ENCODE measurements at places on chromosomes 6 and 20.

DNA sequence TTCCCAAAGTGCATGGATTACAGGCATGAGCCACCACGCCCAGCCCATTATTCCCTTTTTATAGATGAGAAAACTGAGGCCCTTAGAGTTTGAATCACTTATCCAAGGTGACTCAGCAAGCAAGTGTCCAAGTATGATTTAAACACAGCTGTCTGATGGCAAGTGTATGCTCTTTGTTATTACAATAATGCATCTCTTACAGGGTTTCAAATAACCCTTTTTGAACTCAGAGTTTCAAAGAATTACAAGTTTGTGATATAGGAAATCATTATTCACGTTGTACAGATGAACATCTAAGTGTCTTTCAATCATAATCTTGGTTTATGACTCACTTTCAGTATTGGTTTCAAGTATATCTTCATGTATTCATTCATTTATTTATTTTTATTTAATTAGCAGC lies 63.0 kb downstream of the CD83 start:
- DNase-seq: no peak

GRCh38 chr6:95091823-95092436 lies 485.4 kb upstream of the MANEA start:
- DNase-seq: no peak

DNA sequence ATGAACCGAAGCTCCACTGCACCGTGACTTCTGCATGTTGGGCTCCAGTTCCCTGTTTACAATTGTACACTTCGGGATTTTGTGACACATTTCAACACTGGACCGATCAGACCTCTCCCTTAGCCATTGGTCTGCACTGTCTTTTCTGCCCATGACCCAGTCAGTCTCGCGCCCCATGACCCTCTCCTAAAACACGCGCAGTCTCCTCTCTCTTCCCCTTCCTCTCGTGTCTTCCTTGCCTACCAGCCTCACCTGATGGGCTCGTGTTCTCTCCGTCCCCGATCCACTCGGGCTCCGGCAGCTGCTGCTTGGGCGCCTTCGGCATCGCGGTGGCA lies 535 bp upstream of the ABCF1 start:
- DNase-seq: no peak

DNA sequence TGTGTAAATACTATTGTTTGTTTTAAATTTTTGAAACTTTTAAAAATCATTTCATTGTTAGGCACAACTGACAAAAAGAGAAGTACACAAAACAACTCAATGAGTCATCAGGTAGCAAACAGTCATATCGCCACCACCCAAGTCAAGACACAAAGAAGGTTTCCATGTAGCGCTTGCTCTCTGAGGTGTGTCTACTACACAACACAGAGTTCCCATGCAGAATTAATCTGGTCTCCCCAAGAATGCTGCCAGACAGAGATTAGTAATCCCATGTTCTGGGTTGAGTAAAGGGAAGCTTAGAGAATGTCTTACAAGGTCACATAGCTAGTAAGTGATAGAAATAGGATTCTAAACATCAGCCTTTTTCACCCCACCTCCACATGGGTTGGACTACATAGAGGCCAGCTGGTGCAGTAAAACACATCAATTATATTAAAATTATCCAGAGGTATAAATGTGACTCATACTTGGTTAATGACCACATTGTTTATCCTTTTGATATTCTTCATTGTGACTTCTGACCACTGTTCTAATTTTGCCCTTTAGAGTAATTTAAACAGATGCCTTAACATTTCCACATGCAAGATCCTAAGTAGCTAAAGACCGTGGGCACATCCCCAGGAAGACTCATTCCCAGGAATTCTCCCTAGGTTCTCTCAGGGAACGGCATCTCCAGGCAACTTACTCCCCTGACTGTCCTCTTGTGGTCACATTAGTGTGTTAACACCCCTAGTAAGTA lies 413.5 kb downstream of the PRKN start:
- no peak for DNase-seq

DNA sequence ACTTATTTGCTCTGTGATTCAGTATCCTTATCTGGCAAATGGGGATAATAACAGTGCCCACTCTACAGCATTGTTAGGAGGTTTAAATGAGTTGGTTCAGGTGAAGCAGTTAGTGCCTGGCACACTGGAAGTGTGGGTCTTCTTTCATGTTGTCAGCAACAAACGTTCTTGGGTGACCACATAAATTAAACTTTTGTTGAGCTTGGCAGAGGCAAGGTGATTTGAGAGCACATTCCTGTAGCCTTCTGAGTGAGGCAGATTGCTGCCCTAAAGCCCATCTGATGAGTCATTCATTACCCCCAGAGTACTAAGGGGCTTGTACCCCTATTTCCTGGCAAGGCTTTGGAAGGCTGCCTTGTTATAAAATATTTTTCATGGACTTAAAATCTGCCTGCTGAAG lies 25.8 kb downstream of the SEC23B start:
- DNase-seq: no peak

DNA sequence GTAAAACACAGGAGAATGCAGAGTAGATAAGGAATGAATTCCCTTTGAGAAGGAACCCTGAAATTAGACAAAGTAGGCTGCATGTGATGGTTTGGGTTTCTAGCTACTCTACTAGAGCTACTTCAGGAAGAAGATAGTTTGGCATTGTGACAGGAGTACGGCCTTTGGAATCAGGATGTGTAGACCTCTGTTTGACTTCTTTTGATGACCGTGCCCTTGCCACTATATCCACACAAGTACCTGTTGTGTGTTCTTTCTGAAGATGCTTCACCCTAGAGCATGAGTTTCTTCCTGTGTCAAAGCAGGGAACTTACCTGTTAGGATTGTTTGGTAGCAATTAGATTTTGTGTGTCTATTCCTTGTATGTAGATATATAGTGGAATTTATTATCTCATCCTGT lies 41.7 kb downstream of the CD2AP start:
- DNase-seq: no peak

- DNase-seq: no peak
Measured at GRCh38 chr20:60001108-60001507, 42.9 kb downstream of the CDH26 start.

GRCh38 chr20:22052025-22052650 lies 346.7 kb downstream of the PAX1 start:
- no peak for DNase-seq

DNA sequence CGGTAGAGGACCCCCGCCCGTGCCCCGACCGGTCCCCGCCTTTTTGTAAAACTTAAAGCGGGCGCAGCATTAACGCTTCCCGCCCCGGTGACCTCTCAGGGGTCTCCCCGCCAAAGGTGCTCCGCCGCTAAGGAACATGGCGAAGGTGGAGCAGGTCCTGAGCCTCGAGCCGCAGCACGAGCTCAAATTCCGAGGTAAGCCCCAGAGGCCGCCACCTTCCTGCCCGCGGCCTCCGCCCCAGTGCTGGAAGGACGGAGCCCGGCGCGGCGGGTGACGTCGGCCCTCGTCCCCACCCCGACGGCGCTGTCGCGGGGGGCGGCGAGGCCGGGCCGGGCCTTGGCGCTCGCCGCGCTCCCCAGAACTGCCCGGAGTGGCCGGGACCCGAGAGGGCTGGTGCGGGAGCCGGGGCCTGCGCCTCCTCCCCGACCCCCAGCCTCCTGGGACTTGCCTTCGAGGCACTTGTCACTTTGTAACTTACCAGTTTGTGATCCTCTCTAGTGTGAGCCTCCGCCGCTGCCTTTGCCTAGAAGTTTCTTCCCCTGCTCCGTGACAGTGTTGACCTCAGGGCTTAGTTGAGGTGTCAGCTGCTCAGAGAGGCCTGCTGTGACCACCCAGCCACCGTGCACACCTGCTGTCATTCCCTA lies 417 bp downstream of the VAPB start:
- DNase-seq: no peak

DNA sequence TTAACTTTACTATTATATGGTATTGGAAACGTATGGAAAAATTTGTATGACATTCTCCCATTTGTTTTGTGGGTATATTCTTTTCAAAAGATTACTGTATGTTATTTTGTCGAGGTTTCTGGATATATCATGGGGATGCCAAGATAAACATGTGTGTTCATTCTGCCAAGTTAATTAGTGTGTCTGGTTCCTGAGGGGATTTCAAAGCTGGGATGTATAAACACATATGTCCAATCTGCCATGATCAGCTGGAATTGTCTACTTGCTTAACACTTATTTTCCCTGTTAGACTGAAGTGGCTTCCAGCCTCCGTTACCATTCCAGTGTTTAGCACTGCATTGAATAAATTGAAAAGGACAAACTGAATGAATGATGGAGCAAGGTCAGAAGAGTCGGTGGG lies 86.2 kb downstream of the DNAH8 start:
- no peak for DNase-seq

DNA sequence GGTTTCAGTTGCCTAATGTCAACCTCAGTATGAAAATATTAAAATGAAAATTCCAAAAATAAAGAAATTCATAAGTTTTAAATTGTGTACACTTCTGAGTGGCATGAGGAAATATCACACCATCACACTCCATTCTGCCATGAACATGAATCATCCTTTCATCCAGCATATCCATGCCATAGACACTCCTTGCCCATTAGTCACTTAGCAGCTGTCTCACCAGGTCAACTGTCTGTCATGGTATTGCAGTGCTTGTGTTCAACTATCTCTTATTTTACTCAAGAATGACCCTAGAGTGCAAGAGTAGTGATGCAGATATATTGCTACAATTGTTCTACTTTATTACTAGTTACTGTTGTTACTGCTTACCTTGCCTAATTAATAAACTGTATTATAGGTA lies 712.4 kb downstream of the EPHA7 start:
- no peak for DNase-seq

GRCh38 chr20:4828830-4829513 lies 107.3 kb downstream of the PRND start:
- no peak for DNase-seq

DNA sequence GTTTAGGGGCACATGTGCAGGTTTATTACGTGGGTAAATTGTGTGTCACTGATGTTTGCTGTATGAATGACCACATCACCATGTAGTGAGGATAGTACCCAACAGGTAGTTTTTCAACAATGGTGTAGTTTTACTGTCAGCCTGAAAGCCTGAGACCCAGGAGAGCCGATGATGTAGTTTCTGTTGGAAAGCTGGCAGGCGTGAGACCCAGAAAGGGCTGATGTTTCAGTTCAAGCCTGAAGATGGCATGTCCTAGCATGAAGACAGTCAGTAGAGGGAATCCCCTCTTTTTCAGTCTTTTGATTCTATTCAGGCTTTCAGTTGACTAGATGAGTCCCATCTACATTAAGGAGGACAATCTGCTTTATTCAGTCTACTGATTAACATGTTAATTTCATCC lies 96.7 kb downstream of the KLHL32 start:
- no peak for DNase-seq

DNA sequence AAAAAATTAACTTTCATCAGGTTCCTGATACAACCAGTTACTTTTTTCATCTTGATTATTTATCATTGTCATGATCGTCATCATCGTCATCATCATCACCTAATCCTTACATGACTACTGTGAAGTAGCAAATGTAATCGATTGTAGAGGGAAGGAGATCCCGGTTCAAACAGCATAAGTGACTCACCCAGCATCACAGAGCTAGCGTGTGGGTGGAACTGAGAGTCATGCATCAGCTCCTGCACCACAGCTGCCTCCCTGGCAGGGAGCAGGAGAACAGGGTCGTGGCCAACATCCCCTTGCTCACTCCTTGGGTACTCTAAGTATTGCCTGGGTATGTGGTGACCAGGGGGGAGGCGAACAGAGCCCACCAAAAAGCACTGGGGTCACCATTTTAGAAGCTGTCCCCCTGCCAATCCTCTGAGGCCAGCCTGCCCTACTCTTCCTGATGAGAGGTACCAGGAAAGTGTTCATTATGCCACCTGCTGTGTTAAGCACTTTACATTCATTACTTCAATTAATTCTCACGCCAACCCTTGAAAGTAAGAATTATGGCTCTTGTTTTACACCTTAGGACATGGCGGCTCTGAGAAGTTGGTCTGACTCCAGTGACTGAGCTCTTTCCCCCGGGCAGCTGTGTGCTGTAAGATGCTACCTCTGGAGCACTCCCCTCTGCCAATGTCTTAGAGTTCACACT lies 425.2 kb downstream of the CD83 start:
- DNase-seq: no peak

- DNase-seq: no peak
Measured at GRCh38 chr20:14716351-14716801, 379.0 kb upstream of the FLRT3 start.

GRCh38 chr6:16681260-16681873 lies 79.9 kb downstream of the ATXN1 start:
- DNase-seq: no peak

Measured in NCI-H2107 (cell line).